ENCODE measurements at places on chromosomes 7 and 10.

DNA sequence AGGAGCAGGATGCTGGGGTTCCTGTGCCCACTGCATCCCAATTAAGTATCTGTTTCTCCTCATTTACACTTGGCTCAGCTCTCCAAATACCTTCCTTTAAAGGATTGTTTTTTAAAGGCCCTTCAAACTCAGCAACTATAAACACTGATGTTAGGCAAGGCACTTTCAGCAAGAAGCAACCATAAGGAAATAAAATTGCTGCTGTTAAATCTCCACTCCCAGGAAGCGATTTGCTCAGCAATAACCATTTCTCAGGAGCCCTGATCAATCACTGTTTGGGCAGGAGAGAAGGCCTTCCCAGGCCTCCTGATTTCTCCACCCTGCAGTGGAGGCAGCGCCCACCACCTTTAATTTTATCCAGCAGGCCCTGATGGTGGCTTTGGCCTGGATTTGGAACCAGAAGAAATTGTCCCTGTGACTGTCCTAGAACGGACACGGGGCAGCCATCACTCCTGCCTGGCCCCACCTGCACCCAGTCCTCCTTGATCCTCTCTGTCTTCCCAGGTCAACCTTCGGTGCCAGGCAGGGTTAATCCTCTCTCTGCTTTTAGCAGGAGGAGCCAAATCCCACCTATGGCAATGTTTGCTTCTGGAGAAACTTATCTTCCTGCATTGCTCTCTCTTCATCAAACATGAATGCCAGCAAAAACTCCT, 199.8 kb downstream of the PLXNA4 start:
- no peak for DNase-seq
- no peaks in the 10 kb centered on the region for H3K36me3 ChIP-seq

DNA sequence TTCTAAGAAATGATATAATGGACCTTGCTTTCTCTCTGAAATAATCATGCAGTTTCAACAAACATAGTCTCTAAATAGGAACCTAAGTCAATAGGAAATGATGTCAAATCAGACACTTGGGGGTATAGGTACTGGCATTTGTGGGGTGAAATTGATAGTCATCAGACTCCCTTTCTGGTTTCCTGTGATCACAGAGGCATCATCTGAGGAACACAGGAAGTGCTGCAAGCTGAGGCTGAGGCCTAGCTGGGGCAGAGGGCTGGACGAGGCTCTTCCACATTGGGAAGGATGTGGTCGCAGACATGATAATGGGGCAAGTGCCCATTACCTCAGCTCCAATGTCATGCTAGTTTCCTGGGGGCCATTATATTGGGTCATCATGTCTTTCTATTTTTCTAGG, 33.5 kb upstream of the TARP start:
- no peak for DNase-seq
- no peak overlapping the region for H3K27ac ChIP-seq
- H3K36me3 ChIP-seq = no peaks in the 10 kb centered on the region

GRCh38 chr7:155009570-155010157, 6.7 kb upstream of the PAXIP1 start:
- no peak for DNase-seq
- H3K4me1 ChIP-seq = peaks cover 9% of the 10 kb centered on the region
- no peak overlapping the region for H3K27ac ChIP-seq
- 0 out of 2 replicates have a peak, but pooled peaks cover 5% of the 10 kb centered on the region for H3K36me3 ChIP-seq
- peaks cover 13% of the 10 kb centered on the region for H3K27me3 ChIP-seq
- H3K4me3 ChIP-seq = no peak overlapping the region

DNA sequence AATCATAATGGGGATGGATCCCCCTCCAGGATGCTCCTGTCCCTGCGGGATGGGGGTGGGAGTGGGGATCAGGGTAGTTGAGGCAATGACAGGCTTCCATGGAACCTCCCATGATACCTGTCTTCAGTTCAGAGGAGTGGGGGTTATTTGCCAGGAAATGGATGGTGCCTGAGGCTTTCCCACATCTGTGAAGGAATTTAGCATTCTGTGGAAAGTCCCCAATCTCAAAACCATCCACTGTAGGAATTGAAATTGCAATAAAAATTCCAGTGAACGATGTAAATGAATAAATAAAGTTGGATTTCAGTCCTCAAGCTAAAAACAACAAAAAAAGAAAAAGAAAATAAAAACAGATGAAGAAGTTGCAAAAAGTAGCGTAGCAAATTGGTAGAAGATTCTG, 81.9 kb downstream of the CHRM2 start:
- no peaks in the 10 kb centered on the region for H3K4me1 ChIP-seq
- H3K4me3 ChIP-seq = no peak overlapping the region
- no peak overlapping the region for H3K27ac ChIP-seq
- DNase-seq = no peak
- no peaks in the 10 kb centered on the region for H3K27me3 ChIP-seq

- no peaks in the 10 kb centered on the region for H3K4me1 ChIP-seq
- no peaks in the 10 kb centered on the region for H3K27me3 ChIP-seq
- no peak overlapping the region for H3K27ac ChIP-seq
- DNase-seq = no peak
These were observed 219.3 kb downstream of the IMMP2L start for GRCh38 chr7:111343017-111343416.

DNA sequence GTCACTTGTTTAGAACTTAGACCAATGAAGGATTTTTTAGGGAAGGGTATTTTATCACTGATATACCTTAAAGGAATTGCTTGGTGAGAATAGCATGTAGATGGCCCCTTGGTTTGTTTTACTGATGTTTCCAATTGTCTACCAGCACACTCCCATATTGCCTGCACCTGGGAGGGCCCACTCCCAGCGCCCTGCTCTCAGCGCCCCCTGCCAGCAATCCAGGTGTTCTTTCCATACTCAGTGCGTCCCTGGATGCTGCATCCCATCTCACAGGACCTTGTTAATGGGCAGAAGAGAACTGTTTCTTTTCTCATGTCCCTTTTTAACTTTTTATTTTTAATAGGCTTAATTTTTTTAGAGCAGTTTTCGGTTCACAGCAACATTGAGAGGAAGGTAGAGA, 24.1 kb upstream of the SFRP5 start:
- no peak for DNase-seq
- H3K4me1 ChIP-seq = no peaks in the 10 kb centered on the region
- no peak overlapping the region for H3K27ac ChIP-seq
- no peaks in the 10 kb centered on the region for H3K36me3 ChIP-seq

DNA sequence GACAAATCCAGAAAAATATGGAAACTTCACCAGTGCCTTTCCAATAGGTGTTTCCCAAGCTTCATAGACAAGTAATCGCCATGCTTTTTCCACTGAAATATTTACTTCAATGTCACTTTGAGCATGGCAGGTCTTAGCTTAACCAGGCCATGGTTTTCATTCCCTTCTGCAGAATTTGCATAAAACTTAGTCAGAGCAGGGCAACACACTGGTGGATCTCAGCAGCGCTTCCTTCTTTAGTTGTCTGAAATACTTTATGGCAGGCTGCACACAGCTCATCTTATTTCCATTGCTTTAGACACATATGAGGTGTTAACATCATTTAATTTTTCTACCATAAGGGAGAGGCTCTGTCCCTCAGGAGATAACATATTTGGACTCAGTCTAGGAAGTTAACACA, 102.9 kb upstream of the AHR start:
- H3K36me3 ChIP-seq = no peaks in the 10 kb centered on the region
- no peak for DNase-seq
- H3K27ac ChIP-seq = no peak overlapping the region

DNA sequence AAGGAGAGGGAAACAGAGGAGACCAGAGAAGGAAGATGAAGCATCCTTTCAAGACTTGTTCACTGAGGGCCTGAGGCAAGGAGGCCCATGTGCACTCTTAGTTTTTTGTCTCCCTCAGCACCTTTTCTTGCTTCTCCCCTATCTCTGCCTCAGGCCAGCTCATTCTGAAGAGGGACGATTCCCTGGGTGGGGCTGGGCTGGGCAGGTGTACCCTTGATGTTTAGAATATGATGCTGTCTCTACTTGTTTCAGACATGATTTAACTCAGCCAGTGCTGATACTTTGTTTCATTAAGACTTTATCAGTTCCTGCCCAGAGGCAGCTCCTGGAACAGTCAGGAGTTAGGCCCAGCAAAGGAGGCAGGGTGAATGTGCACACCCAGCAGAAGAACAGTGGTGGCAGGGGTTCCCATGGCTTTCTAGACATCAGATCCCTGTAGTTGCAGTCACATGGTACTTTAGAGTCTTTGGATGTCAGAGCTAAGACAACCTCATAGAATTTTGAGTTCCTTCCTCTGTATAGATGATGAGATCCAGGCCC, 3.4 kb downstream of the PRXL2A start:
- peaks cover 24% of the 10 kb centered on the region for H3K4me1 ChIP-seq
- H3K27me3 ChIP-seq = no peaks in the 10 kb centered on the region
- no peak overlapping the region for H3K27ac ChIP-seq

DNA sequence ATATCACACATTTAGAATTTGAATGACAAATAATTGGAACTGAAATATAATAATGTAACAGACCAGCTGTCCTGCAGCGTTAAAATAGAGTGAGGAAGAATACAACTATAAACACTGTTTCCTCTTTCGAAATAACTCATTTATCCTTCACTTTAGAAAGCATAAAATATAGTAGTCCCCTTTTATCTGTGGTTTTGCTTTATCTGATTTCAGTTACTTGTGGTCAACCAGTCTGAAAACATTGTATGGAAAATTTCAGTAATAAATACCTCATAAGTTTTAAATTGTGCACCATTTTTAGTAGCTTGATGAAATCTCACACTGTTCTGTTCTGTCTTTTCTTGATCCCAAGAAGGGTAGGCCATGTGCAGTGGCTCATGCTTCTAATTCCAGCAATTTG, 31.7 kb downstream of the POLR1F start:
- no peaks in the 10 kb centered on the region for H3K36me3 ChIP-seq
- H3K27me3 ChIP-seq = no peaks in the 10 kb centered on the region
- no peak overlapping the region for H3K4me3 ChIP-seq
- no peaks in the 10 kb centered on the region for H3K4me1 ChIP-seq

DNA sequence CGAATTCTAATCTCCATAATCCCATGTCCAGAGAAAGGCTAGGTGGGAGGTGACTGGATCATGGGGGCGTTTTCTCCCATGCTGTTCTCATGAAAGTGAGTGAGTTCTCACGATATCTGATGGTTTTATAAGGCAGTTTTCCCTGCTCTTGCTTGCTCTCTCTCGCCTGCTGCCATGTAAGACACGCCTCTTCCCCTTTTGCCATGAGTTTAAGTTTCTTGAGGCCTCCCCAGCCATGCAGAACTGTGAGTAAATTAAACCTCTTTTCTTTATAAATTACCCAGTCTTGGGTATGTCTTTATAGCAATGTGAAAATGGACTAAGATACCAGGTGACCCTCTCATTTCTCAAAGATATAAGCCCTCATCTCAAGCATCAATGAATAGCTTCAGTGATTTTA, 1.1 kb upstream of the ACTA2 start:
- H3K27ac ChIP-seq = no peak overlapping the region
- H3K36me3 ChIP-seq = no peaks in the 10 kb centered on the region
- DNase-seq = no peak
- H3K4me1 ChIP-seq = no peaks in the 10 kb centered on the region

- H3K27me3 ChIP-seq = no peaks in the 10 kb centered on the region
- H3K4me1 ChIP-seq = no peaks in the 10 kb centered on the region
- no peak for DNase-seq
These were observed 14.7 kb upstream of the LRRN3 start for GRCh38 chr7:111076205-111076604.

All from PC-9 (cell line).